ENCODE measurements at places on chromosomes 16 and 17.
A peak's percentile ranks its signal among the peaks of the same experiment; 100 is the strongest.

GRCh38 chr17:19900809-19901208 is 33.1 kb upstream of the ULK2 start:
- no peak for DNase-seq

DNA sequence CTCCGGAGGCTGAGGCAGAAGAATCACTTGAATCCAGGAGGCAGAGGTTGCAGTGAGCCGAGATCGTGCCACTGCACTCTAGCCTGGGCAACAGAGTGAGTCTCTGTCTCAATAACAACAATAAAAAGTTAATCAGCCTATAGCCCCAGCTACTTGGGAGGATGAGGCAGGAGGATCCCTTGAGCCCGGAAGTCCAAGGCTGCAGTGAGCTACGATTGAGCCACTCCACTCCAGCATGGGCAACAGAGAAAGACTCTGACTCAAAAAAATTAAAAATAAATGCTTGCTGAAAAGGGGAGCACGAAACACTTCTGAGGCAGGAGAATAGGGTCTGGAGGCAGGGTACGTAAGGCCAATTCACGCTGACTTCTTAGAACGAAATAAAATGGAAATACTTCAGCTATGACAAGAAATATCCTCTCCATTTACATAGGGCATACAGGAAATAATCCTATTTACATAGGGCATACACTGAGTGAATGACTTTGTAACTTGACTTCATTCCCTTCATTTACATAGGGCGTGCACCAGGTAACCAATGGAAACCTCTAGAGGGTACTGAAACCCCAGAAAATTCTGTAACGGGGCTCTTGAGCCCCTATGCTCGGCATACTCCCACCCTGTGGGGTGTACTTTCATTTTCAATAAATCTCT is 3.2 kb upstream of the PRPSAP1 start:
- no peak for DNase-seq

DNA sequence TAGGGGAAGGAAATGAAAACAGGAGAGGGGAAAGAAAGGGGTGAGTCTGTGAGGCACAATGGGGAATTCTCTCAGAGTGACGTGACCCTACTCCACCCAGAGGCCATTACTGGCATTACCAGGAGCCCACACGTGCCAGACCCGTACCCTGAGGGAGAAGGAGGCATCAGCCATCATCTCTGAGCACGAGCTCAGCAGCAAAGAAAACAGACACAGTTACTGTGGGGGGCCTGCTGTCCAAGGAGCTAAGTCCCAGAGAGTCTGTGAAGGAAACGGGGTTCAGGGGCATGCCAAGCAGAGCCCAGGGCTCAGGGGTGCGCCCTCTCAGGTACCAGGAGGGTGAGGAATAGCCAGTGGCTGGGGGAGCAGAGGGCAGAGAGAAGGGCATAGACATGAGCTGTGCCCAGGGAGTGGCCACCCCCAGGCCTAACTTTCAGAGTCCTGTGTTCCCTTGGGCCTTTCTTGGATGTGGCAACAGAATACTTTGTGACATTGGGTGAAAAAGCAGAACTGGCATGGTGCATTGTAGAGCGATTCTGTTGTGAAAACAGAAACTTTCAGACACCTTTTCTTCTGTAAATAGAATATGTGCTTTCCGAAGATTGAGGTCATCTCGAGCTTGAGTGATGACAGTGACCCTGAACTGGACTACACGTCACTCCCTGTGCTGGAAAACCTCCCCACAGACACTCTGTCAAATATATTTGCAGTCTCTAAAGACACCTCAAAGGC is 11.3 kb downstream of the TAF1C start:
- no peak for DNase-seq

DNA sequence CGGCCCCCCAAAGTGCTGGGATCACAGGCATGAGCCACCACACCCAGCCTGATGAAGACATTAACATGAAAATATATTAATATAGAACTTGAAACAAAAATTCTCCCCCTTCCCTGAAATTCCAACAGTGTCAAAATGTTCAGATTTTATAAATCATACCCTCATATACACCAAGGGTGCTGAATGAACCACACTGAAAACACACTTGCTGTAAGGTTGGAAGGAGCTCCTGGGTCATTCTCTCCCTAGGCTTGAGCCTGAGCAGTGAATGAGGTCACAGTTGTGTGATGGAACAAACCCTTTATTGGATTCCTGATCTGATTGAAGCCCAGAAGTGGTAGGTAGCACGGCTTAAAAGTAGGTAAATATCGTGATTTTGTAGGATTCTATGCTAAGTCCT is at the start of gene EFCAB3:
Gene EFCAB3, plus strand, starts transcription at position 301 of the 400 bp plus-strand sequence. CDS start 2,427 bp downstream, outside the sequence.
- no peak for DNase-seq

DNA sequence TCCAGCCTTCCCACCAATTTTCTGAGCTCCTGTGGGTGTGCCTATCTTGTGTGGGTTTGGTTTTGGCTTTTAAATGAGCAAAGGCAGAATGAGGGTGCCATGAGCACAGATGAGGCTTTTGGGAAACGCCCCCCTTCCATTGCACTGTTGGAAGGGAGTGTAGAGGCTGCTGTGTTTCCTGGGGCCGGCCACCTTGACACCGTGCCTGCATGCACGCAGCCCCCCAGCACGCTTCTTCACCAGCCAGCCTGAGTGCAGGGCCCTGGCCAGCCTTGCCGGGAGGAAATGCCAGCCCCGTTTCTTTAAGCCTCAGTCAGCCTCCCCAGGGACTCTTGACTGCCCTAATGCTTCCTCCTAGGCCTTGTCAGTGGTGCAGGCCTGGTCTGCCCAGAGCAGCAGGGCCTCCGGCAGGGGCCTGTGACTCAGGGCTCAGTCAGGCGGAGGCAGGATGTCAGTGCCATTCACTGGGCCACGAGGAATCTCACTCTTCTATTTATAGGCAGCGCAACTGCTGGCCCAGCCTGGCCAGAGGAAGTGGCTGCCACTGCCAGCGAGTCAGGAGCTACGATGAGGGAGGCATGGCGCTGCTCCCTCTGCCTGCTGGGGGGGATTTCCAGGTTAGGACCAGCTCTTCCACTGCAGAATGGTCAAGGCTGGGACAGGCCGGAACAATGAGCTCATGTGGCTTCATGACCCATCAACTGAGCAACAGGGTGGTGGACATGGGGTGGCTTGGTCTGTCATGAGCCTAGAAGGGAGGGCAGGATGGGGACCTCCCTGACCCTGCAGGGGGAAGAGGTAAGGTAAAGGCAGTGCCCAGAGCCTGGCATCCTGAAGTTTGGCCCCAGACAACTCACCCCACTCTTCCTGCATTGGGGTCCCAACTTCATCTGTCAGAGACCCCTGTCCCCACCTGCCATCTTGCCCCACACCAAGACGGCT is 205.2 kb downstream of the RAB11FIP4 start:
- DNase-seq = peak; percentile 78
